ENCODE measurements at places on chromosomes 4 and X.

GRCh38 chr4:158863296-158863695 lies 94.5 kb downstream of the FNIP2 start:
- DNase-seq: no peak

GRCh38 chr4:62256479-62256878 lies 1056.4 kb downstream of the ADGRL3 start:
- DNase-seq: no peak

DNA sequence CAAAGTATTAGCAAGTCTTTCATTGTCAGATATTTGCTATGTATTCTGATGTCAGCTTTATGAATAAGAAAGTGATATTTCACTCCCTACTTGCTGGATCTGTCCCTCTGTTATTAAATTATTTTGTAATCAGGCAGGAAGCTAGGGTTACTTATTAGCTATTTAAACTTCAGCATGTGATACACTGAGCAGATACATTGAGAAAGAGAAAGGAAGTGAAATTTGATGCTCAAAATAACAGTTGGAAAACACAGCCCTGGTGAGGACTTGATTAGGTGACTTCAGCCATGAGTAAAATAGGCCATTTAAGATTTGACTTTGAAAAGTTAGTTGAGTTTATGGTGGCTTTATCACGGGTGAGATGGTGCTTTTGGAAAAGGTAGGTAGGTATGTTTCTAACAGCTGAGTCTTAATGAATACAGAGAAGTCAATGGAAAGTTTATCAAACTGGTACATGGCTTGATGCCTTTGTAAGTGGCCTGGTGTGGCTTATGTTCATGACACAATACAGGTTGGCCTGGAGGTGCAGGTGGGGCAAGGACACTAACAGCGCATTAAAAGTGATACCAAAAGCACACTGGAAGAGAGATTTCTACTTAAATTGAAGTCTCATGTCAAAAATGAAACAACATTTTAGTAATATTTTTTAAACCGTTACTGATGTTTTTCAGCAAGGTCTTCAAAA lies 321.2 kb upstream of the SPOCK3 start:
- DNase-seq: no peak

DNA sequence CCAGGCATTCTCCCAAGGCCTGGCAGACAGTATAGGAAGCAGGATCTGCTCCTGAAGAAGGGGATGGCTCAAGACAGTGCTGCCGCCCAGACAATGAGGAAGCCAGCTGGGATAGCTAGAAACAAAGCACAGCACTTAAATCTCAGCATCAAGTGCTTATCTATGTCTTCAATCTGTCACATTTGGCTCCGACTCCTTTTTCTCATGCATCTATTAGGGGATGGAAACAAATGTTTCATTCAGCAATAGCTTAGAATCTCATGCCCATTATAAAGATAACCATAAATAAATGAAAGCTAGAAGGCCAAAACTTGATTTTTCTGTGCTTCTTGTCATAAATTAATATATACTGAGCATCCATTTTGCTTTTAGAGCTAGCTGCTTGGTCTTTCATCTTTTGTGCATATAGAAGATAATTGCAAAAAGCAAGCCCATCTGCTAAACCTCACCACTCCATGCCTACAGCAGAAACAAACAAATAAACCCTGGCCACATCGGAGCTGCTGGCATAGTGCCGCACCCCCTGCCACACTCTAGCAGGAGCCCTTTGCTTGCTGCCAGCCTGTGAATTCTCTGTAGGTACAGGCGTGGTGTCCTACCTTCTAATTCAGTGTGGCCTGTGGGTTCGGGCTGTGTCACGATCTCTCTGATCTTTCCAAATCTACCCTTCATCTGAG lies 75.9 kb downstream of the AASDH start:
- no peak for DNase-seq

GRCh38 chr4:78885598-78885997 lies 53.6 kb downstream of the PAQR3 start:
- no peak for DNase-seq

DNA sequence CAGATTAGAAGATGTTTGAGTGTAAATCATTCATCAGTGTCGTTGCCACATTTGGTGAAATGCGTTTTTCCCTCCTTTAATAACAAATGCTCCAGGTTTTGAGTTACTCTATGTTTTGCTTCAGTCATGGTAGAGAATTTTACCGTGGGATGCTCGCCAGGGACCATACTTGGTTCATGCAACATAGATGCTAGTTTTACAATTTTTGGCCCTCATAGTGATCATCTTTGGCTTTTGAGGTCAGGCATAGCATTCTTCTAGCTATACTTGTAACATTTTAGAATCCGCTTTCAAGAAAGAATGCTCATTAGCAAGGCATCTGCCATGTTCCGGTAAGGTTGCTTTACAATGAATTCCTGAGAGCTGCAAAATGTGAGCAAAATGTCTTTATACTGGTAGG lies 147.2 kb downstream of the SPCS3 start:
- DNase-seq: no peak

- no peak for DNase-seq
These were observed 27.4 kb upstream of the CCSER1 start for GRCh38 chr4:90099812-90100211.

DNA sequence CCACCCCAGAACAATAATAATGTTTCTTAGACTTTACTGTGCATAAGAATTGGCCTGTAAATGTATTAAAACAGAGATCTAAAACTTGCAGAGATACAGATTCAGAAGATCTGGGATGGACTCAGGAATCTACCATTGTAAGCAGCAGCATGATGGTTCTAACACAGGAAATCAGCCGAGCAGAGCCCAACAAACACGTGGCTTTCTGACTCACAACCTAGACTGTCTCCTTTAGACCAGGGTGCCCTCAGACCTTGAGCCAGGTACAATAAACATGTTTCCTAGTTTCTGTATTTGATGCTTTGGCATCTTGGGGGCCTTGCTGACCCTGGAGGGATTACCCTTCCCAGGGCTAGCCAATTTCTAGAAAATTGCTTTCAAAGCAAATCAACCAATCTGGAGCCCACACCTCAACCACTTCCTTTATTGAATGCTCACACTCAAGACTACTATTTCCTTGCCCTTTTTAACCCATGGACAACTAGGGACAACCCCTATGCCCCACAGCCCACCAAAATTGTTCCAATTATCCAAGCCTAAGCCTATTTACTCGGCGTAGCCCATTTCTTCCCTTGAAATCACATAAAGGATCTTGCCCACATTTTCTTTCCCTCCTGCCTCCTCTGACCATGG lies 80.5 kb downstream of the TBC1D9 start:
- no peak for DNase-seq

GRCh38 chr4:113012786-113013185 lies 36.7 kb upstream of the ANK2 start:
- DNase-seq: no peak

GRCh38 chr4:134470544-134470943 lies 269.0 kb upstream of the PABPC4L start:
- DNase-seq: no peak

- DNase-seq: no peak
These were observed 306.9 kb upstream of the SLIT2 start for GRCh38 chr4:19944806-19945205.

GRCh38 chr4:155929833-155930232 lies 23.8 kb downstream of the CTSO start:
- DNase-seq: no peak

GRCh38 chr4:128549636-128550035 lies 259.9 kb upstream of the JADE1 start:
- DNase-seq: no peak

DNA sequence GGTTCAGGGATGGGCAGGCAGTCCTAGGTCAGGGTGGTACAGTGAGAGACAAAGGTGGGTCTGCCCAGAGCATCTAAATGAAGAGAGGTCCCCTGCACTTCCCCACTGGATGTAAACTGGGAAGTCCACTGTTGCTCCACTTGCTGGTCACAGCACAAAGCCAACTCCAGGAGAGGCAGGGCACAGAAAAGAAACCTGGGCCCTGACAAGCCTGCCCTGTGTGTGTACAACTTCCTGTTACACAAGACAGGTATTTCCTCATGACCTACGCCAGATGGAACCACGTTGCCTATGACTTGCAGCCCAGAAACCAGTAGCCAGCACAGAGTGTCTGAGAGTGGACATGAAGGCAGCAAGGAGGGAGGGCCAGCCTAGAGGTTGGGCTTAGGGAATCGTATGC lies 161.8 kb downstream of the SH3KBP1 start:
- DNase-seq: no peak

GRCh38 chrX:134670134-134670924 lies 12.1 kb upstream of the PLAC1 start:
- DNase-seq: no peak

- DNase-seq: no peak
These were observed 1722.9 kb upstream of the PCDH10 start for GRCh38 chr4:131426023-131426758.

GRCh38 chr4:83320548-83320947 lies 14.1 kb downstream of the HPSE start:
- peak; percentile 41 for DNase-seq

GRCh38 chr4:153318696-153319320 lies 25.7 kb upstream of the MND1 start:
- DNase-seq: no peak

DNA sequence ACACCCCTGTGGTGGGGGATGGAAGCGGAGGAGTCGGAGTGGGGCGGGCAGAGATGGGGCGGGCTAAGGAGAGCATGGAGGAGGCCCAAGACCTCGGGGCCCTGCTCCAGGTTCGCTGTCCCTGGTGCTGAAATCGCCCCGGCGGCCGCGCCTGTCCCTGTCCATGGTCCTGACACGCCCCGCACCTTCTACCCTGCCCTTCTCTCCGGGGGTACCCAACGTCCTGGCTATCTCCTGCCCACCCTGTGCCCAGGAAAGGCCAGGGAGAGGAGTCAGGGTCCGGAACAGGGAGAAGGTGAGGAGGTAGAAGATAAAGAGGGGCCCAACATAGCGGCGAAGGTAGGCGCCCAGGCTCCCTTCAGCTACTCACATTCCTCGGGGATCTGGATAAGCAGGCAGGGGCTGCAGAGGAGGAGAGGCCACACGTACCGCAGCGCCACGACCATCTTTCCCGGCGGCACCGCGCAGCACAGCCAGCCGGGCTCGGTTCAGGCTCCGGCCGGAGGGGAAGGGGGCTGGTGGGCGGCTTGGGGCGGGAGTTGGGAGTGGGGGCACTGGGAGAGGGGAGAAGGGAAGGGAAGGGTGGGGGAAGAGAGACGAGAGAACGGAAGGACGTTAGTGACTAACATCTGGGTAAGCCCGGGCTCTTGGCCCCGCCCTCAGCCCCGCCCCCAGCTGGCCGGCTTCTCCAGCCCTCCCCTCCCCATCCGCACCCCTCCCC lies 10.4 kb downstream of the L1CAM start:
- DNase-seq: peak; percentile 80

DNA sequence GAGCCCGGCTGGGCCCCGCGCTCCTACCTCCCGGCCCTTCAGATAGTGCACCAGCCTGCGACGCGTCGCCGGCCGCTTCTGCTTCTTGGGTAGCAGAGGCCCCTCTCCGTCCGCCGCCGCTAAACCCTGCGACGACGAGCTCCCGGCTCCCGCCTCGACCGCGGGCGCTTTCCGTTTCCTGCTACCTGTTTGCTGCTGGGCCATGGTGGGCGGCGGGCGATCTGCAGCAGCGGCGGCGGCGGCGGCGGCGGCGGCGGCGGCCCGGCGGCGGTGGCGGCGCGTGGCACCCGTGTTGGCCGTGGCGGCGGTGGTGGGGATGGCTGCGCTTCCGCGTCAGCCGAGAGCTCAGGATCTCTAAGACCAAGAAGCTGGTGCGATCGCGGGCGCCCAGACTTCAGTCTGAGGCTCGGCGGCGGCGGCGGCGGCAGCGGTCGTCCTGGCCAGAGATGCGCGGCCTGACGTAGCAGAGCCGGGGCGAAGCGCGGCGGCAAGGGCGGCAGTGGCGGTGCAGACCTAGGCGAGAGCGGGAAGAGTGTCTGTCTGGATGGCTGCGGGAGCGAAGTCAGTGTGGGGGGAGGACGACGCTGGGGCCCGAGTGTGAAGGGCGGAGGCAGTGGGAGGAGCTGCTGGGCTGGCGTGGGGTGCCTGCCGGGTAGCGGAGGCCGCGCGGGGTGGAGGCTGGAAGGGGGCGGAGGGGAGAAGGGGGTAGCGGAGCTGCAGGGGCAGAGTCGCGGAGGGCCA lies at the start of gene DCAF12L2:
DCAF12L2 (minus strand) TSS at position 569 of the 741 bp plus-strand sequence; CDS start at position 204, 365 bp downstream.
- no peak for DNase-seq

- no peak for DNase-seq
These were observed at the start of gene NLRP2B for GRCh38 chrX:57680160-57680559. NLRP2B (minus strand) TSS chrX:57680260.

DNA sequence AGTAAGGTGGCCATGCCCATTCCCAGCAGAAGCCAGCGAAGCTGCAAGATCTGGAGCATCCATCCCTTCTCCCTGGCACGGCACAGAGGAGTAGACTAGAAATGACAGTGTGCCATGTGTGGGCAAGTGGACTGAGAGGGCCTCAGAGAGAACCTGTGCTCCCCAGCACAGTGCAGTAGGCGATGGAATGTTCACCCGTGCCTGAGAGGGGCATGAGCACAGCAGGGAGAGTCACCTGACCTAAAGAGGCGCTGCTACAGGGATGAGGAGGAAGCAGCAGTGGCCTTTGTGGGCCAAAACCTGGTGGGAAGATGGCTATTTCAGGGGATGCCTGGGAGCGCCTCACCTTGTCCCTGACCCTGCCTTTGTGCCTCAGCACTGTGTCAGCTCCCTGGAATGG lies 8.0 kb upstream of the CDKN2AIP start:
- DNase-seq: no peak

DNA sequence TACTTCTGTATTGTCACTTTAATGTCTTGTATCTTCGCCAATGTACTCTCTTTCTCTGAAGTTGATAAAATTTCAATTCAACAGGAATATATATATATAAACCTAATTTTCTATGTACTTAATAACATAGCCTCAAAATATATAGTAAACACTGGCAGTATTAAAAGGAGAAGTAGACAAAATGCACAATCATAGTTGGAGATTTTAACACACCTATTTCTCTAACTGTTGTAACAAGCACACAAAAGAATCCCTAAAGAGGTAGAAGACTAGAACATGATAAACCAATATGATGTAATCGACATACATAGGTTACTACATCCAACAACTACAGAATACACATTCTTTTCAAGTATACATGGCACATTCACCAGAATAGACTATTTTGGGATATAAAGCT lies 65.5 kb downstream of the ZNF81 start:
- DNase-seq: no peak

DNA sequence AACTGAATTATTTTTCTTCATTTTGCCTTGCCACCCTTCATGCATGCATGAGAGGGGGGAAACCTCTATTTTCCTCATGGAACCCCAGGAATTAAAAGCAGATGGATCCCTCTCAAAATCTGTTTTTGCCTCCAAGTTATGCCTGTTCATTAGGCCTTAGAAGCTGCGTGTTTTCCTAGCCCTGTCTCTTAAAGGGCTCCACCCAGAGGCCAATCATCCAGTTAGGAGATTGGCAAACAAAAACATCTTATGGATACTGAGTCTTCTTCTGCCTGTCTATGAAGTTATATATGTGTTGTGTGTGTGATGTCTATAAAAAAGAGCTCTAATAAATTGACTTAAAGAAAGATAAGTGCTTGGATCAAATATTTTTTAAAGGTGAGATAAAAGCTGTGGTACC lies 142.9 kb downstream of the ANAPC10 start:
- DNase-seq: no peak

All from activated T-cell treated with anti-CD3 and anti-CD28 coated beads, Interleukin-2, amount 50 U/mL, for 48 hours (primary cell).